ENCODE measurements at places on chromosomes 6 and 20.

DNA sequence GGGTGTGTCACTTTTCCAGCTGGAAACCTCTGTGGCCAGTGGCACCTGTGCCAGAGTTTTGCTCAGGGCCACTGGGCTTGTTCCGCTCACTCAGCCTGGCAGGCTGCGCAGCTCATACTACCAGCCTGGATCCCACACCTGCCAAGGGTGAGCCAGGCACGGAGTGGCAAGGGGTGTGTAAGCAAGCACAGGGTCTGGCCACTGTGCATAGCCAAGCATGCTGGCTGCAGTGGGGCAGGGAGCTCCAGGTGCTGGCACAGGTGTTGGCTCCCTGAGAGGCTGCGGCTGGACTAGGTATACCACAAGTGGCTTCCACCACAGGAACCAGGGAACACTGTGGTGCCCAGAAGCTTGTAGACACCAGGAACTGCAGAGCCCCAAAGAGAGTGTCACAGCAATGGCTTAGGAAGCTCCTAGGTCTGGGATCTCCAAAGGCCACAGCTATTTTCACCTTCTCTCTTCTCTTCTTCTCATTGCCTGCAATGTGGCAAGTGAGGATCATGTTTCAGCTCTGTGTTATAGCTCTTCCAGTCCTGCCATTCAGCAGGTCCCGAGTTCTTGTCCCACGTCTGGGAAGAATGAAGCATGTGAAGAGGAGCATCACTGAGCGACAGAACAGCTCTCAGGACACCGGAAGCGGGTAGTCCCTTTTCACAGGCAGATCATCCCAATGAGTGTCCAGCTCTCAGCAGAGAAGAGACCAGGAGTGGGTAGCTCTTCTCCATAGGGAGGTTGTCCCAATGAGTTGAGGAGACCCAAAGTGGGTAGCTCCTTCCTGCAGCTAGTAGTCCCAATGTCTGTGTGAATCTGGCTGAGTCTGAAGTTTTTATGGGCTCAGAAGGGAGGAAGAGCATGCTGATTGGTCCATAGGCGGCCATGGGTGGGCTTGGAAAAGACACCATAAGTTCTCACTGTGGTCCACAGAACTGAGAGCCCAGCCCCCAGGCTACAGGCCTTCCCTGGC is 41.3 kb downstream of the WASF1 start:
- no peak for DNase-seq

DNA sequence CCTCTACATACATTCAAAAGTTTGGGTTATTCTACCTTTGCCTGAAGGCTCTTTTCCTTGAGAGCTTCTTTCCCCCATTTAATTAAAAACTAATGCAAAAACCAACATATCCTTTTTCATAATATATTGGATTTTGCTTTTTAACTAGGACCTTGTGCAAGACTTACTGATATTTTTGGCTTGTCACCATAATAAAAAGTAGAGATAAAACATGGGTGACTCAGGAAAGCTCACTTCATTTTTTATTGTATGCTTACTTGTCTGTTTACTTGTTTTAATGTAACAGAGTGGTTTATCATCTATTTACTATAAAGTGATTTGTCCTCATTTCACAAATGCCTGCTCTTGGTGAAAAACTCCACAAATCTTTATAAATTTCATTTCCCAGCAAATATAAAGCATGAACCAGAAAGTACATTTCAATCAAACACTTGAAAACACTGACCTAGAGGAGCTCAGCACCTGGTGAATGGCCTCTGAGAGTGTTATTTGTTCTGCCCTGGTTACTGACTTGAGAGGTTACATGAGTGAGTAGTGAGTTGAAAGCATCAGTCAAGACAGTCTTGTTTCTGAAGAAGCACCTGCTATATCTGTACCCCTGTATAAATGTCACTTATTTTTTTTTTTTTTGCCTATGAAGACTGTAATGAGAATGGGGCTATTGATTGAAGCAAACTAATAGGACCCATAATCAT is 20.8 kb downstream of the ADGRG6 start:
- DNase-seq: no peak

- no peak for DNase-seq
Observed at GRCh38 chr6:167973148-167973885, 24.2 kb upstream of the KIF25 start.

DNA sequence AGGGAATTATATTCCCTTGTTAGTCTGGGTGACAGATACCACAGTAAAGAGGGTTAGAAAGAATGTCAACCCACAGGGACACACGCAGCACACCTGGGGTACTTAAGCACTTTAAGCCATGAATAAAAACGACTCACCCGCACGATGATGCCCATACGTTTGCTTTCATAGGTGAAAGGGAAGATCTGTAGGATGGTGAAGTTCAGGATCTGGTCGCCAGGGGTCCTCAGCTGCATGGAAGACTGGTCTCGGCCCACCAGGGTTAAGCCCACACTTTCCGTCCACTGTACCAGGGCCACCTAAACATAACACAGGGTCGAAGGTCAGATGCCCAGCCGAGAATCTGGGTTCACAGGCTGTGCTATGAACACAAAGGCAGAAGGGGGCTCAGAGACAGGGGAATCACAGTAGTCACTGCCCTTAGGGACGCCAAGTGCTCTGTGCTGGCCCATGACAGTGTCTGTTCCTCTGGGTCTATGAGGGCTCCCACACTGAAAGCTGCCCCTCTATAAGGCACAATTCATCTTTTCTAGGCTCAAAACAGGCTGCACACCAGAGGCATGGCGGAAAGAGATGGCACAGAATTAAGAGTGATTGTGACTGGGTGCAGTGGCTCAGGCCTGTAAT is 96.8 kb upstream of the NFATC2 start:
- DNase-seq: no peak

DNA sequence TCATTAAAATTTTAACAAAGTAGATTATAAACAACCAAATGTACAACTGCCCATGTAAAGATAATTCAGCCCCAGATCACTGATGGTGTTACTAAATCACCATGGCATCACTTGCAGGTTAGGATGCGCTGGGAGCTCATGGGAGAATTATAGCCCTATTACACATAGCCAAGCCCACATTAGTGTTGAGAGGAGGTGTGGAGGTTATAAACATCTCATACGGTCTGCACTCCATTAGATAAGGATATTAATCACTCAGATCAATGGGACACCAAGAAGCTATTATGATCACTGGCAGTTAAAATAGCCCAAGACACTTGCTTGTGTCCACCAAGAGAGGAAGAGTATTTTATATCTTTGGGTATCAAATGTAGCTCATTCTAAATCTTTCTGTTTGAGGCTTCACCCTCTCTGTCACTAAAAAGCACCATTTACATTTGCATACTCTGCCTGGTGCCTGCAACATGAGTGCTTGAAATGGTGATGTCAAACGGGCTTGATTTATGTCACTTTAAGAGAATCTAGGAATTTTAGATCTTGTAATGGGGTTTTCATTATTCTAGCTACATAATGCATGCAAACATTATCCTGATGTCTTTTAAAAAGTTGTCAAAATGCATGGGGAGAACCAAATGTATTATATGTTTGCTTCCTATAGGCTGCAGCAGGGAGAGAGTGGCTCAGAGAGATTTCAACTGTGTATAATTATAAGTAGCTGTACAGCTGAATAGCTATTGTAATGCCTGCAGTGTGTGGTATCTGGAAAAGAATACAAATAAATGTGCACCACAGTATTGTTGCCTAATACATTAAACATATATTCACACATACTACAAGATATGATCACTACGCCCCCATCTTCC is 654.1 kb upstream of the MARCKS start:
- no peak for DNase-seq

GRCh38 chr20:44362466-44362940 is 7.0 kb downstream of the HNF4A start:
- no peak for DNase-seq

GRCh38 chr6:161214722-161215121 is 59.1 kb downstream of the AGPAT4 start:
- DNase-seq: no peak

DNA sequence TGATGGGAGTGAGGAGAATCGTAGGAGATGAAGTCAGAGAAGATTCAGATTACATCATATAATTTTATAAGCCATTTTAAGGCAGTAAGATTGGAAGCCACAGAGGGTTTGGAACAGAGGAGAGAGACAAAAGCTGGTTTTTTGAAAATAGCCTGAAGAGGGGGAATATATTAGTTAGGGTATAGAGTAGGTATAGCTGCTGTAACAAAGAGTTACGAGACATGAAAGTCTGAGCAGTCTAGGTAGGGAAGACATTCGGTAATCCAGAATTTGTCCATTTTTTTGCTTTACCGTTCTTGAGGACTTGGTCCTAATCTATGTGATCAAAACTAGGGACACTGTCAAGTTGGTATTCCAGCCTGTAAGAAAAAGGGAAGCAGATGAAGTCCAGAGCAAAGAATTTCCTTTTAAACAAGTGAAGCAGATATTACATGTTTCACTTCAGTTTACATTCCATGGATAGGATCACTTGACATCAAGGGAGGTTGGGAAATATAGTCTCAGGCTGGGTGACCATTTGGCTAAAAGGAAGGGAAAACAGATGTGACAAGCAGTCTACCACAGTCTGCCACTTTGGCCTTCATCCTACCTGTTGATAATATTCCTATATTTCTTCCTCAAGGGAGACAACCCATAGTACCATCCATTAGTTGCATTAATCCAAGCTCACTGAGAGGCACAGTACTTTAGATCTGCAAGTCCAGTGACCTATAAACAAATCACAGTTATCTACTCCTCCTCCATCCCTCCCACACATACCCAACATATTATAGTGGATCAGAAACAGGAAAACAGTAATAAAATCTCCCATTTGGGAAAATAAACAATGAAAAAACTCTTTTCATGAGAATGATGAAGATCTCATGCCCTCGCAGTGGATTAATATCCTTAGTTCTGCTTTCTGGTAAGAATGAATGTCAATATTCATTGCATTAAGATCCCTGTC is 10.2 kb downstream of the FAM135A start:
- no peak for DNase-seq

DNA sequence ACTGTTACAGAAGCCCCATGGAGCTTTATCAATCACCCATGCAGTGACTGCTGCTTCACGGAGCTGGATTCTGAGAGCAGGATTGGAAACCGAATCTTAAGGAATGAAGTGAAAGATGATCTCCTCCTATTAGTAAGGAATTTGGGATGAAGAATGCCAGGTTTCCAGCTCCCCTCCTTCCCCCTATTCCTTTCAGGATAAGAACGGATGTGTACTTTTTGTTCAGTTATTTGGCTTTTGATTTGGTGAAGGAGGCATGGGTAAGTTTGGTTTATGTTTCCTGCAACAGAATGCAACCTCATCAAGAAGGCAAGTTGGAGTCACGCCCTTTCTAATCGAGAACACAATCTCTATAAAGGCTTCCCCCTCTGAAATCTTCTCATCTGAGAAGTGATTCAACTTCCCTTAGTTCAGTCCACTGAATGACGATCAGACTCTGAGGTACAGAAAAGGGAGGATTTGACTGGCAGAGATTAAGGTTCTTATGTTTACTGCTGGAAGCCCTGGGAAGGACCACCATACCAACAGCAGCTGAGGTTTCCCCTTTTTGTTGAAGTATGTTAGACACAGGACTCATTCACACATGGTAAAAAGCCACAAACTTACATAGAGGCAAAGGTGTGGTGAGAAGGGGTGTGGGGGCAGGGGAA is 5.5 kb downstream of the ELMO2 start:
- no peak for DNase-seq

DNA sequence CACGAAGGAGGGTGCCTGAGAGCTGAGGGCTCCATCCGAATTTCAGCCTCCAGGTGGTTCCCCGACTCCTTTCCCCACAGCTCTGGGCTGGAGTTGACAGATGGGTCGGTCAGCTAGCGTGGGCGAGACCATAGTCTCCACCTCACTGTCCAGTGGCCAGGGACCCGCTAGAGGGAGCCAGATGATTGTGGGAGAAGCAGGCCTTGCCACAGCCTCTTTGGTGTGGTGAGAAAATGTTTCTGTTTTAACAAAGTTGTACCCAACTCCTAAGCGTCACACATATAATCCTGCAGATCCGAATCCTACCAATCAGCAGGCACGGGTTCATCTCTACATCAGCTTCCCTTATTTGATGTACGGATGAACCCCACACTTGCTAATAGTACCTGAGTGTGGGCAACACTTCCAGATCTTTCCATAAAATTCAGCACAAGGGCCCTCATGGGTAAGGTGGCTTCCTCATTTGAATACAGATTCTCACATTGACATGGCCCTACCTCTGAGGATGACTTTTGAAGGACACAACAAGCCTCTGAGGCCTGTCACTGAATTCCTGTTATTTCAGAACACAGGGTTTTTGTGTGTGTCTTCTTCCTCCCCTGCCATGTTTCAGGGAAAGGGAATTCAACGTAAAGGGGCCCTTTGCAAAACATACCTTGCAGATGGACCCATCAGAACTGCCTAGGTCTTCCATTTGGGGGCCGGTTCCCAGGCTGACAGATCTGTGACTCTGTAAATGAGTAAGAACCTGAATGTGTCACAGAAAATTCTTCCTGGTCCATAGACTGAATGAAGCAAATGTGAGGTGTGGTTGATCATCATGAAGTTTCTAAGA is 103.2 kb upstream of the DUSP22 start:
- DNase-seq: peak; percentile 49

DNA sequence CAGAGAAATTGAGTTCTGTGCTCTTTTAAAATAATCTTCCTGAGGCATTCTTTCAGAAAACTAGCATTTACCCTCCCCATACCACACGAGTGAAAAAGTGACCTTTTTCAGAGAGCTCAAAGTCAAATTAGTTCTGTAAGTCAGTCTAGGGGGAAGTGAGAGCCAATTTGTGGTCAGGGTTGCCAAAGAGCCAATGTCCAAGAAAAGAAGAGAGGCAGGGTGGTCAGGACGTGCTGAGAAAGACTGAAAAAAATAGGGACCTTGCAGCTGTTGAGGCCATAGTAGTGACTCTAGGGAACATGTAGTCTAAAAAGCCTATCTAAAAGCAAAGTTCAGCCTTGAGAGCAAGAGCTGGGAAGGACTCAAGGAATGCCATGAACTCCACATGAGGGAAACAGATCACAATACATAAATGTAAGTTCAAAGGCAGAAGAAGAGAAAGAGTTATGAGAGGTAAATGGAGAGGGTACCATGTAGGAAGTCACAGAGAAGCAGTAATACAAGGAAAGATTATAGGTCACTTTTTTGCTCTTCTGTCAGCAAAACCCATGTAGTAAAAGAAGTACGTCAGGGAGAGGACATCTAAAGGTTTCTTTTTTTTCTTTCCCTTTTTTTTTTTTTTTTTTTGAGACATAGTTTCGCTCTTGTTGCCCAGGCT is 565.1 kb upstream of the FLRT3 start:
- DNase-seq: no peak

GRCh38 chr6:55023230-55023629 is 151.1 kb upstream of the HCRTR2 start:
- DNase-seq: no peak

- no peak for DNase-seq
Observed at GRCh38 chr6:132465530-132466485, 47.1 kb downstream of the STX7 start.

GRCh38 chr6:148885925-148886845 is 139.4 kb downstream of the UST start:
- DNase-seq: no peak

- DNase-seq: no peak
Observed at GRCh38 chr6:127385668-127386430, 42.4 kb upstream of the ECHDC1 start.

- DNase-seq: no peak
Observed at GRCh38 chr6:74066168-74066871, 370.3 kb downstream of the CD109 start.

- no peak for DNase-seq
Observed at GRCh38 chr6:8005136-8005535, 59.1 kb downstream of the BLOC1S5 start.

All from NCI-H2081 treated with DMSO at 0.1 percent for 48 hours (cell line).